ENCODE measurements at places on chromosomes 4 and X.

- no peak for DNase-seq
Observed at GRCh38 chr4:38237139-38237538, 276.9 kb downstream of the PTTG2 start.

DNA sequence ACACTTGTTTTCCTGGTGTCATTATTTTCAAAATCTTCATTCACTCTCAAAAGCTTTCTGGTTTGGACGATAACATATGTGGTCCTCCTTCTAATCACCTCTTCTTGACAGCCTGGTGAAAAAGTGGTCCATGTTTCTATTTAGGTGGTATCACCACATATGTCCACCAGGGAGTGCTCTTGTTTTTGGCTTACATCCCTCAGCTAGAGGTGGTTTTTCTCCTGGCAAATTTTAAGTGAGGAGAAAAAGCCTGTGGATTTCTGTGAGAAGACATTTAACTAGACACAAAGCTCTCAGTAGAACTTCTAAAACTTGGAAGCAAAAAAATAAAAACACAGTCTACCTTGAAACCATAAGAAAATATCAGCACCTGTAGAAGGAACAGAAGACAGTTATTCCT, 58.0 kb upstream of the FRMPD4 start:
- DNase-seq, result peak; percentile 34

DNA sequence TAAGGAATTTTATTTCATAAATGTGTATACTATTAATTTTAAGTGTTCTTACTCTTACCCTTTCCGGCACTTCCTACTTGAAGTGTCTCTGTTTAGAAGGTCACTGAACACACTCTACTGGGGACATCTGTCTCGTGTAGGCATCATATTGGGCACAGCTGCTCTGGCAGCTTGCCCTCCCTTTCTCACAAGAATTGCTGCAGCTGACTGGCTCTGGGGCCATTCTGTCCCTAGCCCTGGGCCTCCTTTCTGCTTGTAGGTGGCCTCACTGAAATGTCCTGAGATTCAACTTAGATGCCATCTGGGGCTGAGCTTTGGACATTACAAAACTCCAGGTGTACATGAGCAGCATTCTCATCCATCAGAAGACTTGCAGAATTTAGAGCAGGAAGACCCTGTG, 49.6 kb downstream of the SMAD1 start:
- DNase-seq, result no peak

DNA sequence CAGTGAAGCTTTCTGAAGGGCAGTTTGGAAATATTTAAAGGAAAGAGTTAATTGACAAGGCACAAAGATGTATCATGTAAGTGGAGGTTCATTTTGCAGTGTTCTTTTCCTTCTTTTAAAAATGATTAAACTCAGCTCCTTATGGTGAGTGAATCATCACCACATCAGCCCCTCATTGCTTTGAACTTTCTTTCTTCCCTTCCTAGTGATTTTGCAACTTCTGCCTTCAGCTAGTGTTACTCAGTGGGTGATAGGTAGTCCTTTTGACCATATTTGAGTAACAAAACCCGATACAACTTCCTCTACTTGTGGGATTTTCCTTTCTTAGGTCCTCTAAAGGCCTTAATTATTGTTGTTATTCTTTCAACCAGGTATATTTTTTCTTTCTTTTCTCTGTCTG, 8.2 kb downstream of the ZCCHC4 start:
- no peak for DNase-seq

- DNase-seq, result no peak
Observed at GRCh38 chr4:25818371-25818871, 44.4 kb downstream of the SEL1L3 start.

DNA sequence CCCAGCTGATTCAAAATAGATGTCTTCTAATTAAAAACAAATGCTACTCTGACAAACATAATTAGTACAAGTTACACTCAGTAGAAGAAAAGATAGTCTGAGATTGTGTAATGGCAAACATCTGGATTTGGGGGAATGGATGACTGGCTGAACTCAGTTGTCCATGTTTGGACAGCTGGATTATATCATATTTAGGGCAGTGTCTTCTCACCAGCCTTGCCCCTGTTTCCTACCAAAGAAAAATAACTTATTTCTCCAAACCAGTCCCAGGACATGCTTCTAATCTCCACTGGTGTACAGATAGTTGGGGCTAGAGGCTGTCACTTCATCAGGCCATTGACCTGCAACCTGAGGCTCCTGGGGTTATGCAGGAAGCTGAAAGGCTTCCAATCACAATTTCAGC, 237.3 kb downstream of the USP46 start:
- no peak for DNase-seq

GRCh38 chrX:23908219-23909004, 606 bp downstream of the CXorf58 start:
- DNase-seq, result no peak

- DNase-seq, result no peak
Observed at GRCh38 chr4:101356928-101357327, 9.6 kb upstream of the PPP3CA start.

DNA sequence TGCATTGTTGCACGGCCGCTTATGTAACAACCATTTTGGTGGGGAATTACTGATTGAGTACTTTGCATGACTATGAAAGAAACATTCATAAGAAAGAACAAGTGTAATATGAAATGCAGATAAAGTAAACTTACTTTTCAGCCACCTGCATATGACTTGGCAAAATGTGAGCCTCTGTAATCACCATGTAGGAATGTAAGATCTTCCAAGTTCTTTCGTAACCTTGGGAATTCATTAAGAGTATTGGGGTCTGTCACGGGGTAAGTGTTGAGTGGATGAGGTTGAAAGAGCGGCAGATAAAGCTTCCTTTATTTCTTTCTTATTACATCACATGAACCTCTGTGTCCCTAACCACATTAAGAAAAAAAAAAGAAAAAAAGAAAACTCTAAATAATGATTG, 348.5 kb upstream of the NR3C2 start:
- DNase-seq, result no peak

DNA sequence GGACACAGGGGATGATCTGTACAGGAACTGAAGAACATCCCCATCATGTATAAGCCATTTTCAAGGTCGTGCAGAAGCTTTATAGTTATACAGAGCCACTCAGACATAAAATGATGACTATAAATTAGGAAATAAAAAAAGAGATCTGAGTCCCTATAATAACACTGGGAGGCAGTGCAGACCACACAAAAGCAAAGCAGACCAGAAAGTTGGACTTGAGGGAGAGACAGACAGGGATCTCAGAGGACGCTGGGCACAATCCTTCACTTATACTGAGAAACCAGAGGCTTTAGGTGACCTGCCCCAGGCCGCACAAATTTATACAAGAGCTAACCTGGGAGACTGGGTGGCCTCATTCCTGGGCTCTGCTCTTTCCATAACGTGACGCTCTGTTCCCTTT, 70.5 kb downstream of the HADH start:
- peak; percentile 39 for DNase-seq

DNA sequence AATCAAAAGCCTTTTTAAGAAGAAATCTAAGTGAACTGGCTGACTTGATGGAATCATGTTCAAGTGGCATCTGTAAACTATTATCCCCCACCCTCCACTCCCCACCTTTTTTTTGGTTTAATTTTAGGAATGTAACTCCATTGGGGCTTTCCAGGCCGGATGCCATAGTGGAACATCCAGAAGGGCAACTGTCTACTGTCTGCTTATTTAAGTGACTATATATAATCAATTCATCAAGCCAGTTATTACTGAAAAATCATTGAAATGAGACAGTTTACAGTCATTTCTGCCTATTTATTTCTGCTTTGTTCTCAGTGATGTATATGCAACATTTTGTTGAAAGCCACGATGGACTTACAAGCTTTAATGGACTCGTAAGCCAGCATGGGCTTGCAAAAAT, 162.3 kb downstream of the STIM2 start:
- no peak for DNase-seq

DNA sequence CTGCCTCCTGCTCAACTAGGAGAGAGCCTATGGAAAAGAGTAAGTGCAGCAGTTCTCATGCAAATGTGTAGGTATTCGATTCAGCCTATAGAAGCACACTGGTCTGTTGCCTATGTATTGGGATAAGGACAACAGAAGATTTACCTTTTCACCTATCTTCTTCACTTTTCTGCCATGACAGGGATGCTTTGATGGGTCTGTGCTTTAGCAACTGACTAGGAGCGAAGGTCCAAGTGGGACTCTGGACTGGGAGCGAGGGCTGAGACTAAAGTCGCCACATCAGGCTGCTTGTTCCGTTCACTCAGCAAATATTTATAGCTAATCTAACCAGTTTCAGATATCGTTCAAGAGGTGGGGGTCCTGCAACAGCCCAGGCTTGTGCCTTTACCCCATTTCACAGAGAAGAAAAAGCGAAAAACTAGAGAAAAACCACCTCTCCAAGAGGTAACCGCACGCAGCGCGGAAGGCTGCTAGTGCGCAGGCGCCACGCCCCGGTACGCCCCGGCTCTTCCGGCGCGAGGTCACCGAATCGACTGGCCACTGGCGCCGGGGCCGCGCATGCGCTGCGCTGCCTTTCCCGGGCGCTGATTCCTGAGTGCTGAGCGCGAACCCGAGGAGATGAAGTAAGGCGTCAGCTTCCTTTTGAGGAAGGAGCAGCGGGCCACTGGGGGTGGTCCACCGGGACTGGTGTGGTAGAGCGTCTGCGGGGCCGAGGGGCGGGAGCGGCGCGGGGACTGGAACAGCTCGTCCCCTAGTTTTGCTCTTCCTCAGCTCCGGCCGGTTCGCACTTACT, at the start of gene RBMX2:
TSS of gene RBMX2 (plus strand) at position 573 of the 793 bp plus-strand sequence. CDS start at position 619, 46 bp downstream.
- DNase-seq, result peak; percentile 98

GRCh38 chr4:144787365-144788258, 141.7 kb downstream of the HHIP start:
- peak; percentile 25 for DNase-seq

DNA sequence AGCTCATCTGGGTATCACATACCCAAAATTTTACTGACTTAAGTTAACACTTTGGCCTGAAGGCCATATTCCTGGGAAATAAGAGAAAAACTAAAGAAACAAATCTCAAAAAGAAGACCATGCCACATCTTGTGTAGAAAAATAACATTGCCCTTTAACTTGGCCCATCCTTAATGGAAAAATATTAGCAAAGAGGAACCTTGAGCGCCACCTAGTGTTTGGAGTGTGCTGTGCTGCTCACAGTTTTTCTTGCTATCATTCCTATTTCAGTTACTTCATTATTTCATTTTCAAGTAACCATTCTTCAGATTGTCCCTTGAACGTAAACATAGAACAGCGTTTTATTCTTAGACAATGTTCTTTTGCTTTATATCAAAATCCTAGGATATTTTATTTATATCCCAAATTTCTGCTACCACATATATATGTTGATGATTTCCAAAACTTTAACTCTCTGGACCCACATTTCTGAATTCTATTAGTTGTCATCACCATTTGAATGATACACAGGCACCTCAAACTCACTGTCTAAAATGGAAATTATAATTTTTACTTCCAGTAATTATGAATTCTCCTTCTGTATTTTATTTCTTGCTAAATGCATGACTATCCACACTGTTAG, 999.0 kb upstream of the ADGRL3 start:
- peak; percentile 33 for DNase-seq

GRCh38 chr4:122602277-122603142, 18.4 kb downstream of the IL21 start:
- no peak for DNase-seq

DNA sequence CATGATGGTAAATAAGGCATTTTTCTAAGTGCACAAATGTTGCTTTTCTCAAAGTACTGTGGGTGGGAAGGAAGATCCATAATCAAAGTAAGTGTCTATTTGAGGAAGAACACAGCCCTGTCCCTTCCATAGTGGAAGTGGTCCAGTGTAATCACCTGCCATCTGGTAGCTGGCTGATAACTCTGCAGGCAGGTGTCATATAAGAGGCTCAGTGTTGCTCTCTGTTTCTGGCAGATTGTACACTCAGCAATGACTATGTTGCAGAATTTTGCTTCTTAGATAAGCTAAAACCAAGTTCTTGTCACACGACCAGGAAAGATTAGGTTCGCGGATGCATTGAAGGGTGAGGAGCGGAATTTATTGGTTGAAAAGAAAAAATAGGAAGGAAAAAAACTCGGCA, 20.9 kb downstream of the SAGE1 start:
- DNase-seq, result no peak

- no peak for DNase-seq
Observed at GRCh38 chr4:90240333-90240732, 113.1 kb downstream of the CCSER1 start.

DNA sequence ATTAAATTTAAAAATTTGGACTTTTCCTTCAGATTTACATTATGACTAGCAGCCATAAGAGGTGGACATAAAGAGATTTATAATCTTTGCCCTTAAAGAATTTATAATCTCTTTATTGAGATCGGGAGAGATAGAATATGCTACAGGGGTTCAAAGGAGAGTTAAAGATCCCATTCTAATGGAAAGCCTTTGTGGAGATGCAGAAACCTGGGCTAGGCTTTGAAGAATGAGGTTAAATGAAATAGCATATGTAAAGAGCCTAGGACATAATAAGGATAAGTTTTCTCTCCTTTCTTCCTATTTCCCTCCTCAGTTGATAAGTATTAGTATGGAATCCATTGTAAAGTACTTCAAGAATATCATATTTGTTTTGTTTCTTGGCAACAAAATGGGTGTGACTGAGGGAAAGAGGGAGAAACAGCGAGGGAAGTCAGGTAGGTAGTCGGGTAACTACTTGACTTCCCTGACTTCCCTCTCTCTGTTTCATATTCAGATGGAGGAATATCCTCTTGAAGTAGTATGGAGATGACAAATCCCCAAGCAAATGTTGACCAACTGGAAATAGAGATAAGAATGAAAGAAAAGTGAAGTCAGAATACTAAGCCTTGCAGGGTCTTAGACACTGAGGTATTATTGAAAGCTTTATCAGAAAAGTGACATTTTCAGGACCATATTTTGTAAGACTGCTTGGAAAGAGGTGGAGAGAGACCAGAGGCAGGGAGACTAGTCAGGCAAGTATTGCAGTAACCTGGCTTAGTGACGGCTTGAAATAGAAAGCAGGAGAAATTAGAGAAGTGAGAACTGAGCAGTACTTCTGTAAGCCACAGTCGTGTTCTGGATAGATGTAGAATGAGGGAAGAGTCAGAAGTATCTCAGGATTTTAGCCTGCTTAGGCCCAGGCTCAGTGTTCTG, 82.9 kb downstream of the PDLIM5 start:
- DNase-seq, result no peak

GRCh38 chr4:6225469-6225868, 25.1 kb upstream of the JAKMIP1 start:
- DNase-seq, result peak; percentile 48

DNA sequence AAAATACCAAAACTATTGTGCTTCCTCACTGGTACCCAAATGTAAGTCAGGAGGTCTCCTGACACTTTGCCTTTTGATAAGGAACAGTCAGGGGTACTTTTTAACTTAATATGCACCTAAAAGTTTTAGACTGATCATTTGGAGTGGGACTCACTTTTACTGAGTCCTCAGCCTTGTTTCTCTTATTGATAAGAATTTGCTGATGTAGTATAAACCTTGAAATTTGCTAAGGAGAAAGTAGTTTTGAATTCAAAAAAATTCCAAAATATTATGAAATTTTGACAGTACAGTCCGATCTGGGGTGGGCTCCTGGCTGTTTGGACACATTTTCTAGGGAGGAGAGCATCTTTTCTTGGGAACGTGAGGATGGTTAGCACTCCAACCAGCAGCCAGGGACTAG, 91.4 kb upstream of the GATB start:
- DNase-seq, result no peak

GRCh38 chrX:34656842-34657725, at the start of gene TMEM47:
TMEM47 (minus strand) TSS chrX:34657285; CDS start chrX:34657029, 256 bp downstream.
- peak; percentile 71 for DNase-seq

Data from HEK293T (cell line).